Suppressor macrophage treated with lipopolysaccharide for 1 hour (primary cell): ENCODE measurements at places on chromosomes 5 and 9.

DNA sequence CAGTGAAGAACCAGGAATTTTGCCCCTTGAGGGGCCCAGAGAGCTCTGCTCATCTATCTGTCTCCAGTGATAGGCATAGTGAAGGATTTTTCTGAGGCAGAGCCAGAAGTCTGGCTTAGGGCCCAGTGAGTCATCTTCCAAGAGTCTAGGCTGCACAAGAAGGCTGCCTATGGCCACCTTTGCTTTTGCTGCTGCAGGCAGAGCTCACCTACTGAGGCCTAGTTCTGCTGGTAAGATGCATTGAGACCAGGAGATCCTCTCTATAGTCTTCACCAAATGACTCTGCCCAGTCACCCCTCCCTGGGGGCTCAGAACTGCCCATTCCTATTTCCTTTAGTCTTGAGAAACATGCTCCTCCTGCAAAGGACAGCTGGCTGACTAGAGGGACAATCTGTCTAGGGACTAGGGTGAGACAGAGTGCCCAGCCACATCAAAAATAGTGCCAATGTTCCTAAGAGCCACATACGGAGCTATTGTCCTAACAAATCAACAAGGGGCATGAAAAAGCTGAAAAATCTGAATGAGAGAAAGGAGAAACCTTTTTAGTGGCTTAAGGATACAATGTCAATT, 40.3 kb upstream of the CDKN2AIPNL start:
- no peak for DNase-seq

GRCh38 chr9:90926936-90927335, 125.3 kb downstream of the SYK start:
- no peak for DNase-seq

DNA sequence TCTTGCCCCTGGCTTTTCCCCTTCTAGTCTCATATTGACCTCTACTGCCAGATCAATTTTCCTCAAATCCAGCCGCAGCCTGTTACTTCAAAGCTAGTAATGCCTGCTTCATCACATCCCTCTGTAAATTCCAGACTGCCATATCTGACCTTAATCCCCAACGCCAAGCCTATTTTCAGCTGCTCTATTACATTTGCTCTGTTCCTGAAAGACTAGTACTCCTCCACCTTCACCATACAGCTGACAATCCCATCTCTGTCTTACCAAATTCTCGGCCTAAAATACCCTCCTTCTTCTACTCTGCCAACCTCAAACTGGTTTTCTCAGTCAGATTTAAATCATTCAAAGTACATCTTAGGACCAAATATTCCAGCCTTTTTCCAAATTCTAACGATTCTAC, 420.2 kb downstream of the RAB3C start:
- DNase-seq, result no peak

DNA sequence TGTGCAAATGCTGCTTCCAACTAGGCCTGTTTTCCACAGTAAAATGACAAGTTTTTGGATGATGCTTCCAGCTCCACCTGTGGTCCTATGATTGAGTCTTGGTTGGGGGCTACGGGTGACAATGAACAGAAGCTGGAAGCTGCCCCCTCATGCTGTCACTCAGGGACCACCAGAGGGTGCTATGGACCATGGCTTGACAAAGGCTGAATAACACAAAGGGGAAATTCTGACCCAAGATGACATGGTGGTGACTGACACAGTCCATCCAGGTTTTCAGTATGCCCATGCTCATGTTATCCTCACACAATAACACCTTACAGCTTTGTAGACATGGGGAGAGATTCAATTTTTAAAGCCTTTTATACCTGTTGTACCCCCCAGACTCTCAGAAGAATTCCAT, 23.9 kb upstream of the SAP30L start:
- peak; percentile 57 for DNase-seq
